ENCODE measurements at places on chromosomes 7 and 10.

GRCh38 chr10:3971713-3972112 lies 186.7 kb upstream of the KLF6 start:
- DNase-seq: no peak

GRCh38 chr10:59240582-59241183 lies 64.2 kb downstream of the PHYHIPL start:
- DNase-seq: no peak

- no peak for DNase-seq
Measured at GRCh38 chr10:33734393-33735155, 400.1 kb upstream of the NRP1 start.

GRCh38 chr10:29522061-29522855 lies 112.5 kb downstream of the SVIL start:
- DNase-seq: no peak

DNA sequence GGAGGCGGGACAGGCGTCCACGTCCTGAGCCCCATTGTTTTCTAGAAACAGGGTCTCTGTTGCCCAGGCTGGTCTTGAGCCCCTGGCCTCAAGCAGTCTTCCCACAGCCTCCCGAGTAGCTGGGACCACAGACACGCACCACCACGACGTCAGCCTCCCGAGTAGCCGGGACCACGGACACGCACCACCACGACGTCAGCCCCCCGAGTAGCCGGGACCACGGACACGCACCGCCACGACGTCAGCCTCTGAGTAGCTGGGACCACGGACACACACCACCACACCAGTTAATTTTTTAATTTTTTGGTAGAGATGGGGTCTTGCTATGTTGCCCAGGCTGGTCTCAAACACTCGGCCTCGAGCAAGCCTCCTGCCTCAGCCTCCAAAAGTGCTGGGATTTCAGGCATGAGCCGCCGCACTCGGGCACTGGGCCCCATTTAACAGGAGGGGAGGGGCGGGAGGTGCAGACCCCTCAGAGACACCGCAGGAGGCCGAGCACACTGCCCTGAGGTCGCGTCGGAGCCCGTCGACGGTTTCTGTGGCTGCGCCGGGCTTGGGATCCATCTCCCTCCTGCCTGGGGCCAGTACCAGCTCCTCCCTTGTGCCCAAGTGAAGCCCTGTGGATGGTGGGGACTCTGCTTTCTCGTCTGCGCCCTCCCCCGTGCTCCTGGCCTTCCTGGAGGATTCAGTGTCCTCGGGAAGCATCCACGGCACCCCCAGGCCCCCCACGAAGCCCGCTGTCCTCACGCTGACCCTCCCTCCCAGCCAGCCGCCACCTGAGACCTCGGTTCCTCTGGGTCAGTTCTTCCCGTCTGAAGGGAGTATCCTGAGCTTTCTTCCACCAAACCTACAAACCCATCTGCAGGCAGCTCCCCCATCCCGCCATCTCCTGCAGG lies 13.0 kb downstream of the FAM20C start:
- no peak for DNase-seq

DNA sequence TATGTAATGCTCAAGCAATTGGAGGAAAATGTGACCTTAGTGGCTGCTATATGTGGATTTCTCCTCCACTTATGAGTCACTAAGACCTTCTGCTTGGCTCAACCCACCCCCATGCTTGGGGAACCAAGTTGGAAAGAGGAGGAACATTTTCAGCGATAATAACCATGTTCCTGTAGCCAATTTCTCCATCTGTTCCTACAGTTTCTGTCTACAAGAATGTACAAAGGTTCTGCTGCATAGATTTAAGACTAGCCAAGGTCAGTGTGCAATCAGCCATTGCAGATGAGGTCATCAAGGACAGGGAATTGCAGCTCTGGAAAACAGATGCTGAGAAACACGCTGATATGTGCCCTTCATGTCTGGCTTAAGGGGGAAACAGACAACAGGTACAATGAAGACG lies 5.6 kb upstream of the NRCAM start:
- no peak for DNase-seq

DNA sequence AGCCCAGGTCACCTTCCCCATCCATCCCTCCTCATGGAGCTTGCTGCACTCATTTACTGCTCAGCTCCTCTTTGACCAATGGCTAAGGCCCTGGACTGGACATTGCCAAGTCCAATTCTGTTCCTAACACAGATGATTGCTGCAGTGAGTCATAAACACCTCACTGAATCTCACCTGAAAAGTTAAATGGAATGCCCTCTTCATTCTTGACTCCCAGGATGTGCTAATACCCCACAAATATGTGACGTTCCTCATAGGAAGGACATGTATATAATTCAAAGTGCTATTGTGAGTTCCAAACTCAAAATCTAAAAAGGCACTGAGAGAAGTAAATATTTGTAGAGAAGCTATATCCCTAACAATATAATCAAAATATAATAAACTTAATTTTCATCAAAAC lies 73.5 kb upstream of the DLX6 start:
- no peak for DNase-seq

DNA sequence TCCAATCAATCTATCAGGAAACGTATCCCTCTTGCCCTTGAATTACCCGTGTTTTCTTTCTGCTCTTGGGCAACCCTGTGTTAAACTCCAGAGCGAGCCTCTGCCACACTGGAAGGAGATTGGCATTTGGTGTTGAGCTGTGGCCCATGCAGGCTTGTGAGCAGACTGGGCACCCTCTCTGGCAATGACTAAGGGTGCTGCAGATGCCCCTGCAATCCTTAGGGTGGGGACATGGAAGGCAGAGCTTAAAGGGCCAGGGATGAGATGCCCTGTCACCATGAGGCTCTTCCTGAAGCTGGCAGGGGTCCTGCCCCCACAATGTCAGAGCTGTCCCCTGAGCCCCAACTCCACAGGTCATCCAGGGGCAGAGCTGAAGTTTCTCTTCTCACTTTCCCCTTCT lies 19.5 kb upstream of the FAM180A start:
- DNase-seq: no peak

GRCh38 chr7:25847336-25848070 lies 304.5 kb upstream of the NFE2L3 start:
- DNase-seq: no peak

DNA sequence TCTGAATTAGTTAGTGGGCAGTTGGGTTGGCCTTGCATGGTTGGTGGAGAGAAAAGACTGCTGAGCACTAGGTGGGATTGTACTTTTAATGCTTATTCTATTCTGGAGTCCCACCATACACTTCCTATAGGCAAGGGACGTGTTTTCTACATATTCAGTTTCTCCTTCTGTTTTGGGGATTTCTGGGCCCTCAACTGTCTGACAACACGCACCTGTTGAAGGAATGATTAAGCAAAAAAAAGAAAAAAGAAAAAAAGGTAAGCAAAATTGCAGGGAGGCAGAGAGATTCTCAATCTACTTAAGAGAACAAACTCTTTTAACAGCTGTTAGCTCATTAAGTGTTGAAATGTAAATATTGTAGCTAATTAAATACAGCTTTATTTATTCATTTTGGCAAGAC lies 541.3 kb downstream of the CALN1 start:
- no peak for DNase-seq

DNA sequence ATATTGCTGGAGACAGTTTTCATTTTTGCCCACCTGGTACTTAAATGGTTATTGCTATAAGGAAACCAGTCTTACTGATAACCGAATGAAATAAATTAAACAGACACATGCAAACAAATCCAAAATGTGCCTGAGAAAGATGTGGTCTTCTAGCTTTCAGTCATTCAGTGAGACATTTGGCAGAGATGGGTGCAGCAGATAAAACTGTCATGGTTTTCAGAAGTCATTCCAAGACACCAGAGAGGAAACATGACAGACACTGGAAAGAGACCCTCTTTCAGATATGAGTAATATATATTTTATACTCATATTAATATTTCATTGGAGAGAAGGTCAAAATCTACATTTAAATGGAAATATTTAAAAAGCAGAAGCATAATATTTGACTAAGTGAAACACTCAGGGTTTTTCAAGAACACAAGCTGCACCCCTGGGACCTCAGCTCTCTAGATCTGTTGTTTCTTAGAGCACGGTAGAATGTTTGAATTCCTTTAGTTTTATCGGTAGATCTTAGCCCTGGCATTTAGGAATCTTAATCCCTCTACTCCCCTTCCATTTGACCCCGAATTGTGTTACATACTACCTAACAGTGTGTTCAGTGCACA lies 246.1 kb downstream of the AUTS2 start:
- no peak for DNase-seq

DNA sequence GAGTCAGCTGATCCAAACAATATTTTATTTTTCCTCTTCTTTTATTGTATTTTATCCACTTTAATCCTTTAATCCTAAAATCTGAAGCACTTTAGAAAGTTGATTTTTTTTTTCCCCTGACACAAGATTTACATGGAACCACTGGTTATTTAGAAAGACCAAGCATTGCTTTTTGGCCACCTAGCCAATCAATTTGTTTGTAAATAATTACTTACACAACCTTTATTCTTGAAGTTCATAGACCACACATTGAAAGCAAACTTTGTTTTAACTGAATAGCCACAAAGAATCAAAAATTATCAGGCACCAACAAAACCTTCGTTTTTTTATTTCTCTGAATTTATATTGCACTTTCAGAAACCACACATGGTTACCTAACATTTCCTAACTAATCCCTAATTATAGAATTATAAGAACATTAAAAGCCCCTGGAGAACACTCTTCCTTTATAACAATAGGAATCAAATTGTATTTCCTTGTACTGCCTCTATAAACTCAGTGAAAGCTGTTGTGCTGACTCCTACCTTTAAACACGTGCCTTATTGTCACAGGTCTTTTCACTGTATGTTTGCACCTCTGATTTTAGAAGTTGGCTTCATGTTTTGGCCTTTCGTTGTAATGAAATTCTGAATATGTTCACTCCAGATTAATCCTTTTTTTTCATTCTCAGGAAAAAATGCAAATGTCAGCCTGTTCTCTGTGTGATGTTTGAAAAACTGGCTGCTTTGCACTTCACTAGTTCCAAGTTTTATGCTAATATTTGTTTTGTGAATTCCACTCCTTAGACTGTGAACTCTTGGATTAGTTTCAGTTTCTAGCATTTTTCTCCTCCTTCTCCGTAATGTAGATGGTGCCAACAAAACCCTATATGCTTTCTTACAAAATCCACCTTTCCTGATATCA lies 1511.9 kb downstream of the REEP3 start:
- DNase-seq: no peak

GRCh38 chr10:54665095-54665494 lies 135.9 kb downstream of the PCDH15 start:
- no peak for DNase-seq

DNA sequence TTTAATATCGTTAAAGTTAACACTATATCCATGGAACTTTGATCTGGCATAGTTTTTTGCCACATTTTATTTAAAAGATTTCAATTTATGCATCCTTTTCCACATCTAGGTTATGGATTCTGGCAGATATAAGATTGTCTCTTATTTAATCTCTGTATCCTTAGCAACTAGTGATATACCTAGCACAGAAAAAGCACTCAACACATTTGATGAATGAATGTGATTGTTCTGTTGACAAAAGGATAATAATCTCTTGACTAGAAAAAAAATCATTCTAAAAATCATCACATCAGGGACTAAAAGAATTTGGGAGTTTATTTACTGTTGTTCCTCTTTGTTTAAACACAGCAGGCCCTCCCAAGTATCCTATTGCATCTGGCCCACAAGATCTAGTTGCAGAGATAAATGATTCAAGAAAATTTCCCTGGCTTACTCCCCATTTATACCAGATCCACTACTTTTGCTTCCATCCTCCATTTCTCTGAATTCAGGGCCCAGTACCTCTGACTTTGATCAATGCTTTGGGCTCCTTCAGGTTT lies 84.0 kb upstream of the C1GALT1 start:
- no peak for DNase-seq

DNA sequence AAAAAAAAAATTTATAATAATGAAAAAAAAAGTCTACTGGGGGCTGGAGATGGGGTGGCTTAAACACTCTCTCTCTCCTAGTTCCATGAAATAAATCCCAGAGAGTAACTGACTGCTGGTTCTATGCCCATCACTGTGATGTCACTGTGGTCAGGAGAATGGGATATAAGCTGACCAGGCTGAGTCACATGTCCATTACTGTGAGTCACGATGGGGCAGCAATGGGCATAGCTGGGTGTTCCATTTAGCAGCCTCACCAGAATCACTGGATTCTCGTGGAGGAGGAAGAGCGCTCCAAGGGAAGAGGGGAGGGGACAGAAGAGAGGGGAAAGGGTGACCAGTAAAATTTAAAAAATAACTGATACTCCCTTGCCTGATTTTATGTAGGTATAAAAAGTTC lies 37.1 kb downstream of the MASTL start:
- no peak for DNase-seq

- no peak for DNase-seq
Measured at GRCh38 chr7:90596671-90597562, 796 bp downstream of the CDK14 start.

- no peak for DNase-seq
Measured at GRCh38 chr10:2556883-2557282, 510.5 kb upstream of the PFKP start.

- no peak for DNase-seq
Measured at GRCh38 chr7:5997210-5997808, 11.5 kb downstream of the PMS2 start.

DNA sequence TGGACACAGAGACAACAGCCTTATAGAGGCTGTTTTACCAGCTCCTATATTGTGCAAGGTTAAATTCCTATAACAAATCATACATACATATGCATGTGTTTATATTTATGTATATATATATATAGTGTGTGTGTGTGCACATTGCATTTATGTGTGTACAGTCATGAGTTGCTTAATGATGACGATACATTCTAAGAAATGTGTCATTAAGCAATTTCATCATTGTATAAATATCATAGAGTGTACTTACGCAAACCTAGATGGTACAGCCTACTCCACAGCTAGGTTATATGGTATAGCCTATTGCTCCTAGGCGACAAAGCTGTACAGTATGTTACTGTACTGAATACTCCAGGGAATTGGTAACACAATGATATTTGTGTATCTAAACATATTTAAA lies 30.1 kb upstream of the TNKS2 start:
- no peak for DNase-seq

- peak; percentile 39 for DNase-seq
Measured at GRCh38 chr10:132223156-132223590, 36.4 kb downstream of the DPYSL4 start.

GRCh38 chr10:97969538-97970079 lies 60.8 kb downstream of the CRTAC1 start:
- no peak for DNase-seq

- DNase-seq: no peak
Measured at GRCh38 chr7:93890041-93890463, 501 bp downstream of the TFPI2 start.

GRCh38 chr7:21140622-21141021 lies 287.3 kb upstream of the SP4 start:
- DNase-seq: no peak

DNA sequence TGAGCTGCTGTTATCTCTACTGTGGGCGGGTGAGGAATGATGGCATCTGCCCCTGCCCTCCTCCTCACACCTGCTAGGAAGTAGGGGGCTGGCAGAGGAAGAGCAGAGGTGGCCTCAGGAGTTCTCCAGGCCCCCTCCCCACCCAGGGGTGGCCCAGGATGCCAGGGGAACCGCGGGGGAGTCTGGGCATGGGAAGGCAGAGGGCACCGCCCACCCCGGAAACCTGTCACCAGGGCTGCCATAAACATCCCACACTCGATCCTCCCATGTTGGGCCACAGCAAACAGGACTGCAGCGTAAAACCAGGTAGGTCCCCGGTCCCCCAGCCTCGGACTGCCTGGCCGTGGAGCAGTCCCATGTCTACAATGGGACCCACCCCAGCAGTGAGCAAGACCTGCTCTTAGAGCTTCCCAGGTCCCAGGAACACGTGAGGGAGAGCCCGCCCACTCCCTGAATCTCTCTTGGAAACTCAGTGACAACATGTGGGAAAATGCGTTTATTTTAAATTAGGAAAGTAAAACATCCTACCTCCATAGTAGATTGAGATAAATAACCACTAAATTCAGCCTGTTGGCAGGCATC lies 23.4 kb downstream of the EBF3 start:
- DNase-seq: no peak

Measured in amygdala (tissue), 56 donors.